Spinal cord (tissue), 10 donors: ENCODE measurements at places on chromosomes 6 and 20. TPM values are rescaled to one million over a fixed set of nuclear protein-coding genes. Genes with fewer than 3 reads are reported as not detected.

- no peak for DNase-seq
Observed at GRCh38 chr6:30651143-30651542, 4.2 kb downstream of the C6orf136 start.

The CLDN20 gene
- 0.87 TPM for polyA plus RNA-seq

GRCh38 chr6:29447670-29448069 is 8.6 kb downstream of the OR10C1 start:
- DNase-seq = no peak

- no peak for DNase-seq
Observed at GRCh38 chr6:128464790-128465189, 55.6 kb downstream of the PTPRK start.

- no peak for DNase-seq
Observed at GRCh38 chr6:3888153-3888957, 39.2 kb downstream of the FAM50B start.

DNA sequence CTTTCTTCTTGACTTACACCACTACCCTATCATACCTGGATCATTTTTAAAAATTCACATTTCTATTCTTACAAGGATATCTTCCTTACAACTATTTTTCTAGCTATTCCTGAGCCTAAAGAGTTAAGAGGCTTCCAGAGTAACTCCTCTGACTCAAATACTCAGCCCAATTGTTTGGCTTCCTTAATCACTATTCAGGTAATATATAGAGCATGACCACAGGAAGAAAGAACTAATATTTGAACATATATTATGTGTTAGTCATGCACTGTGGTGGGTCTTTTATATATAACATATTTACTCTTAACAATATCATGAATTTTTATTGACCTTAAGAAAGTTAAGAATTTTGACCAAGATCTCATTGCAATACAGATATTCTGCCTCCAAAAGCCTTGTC is 42.0 kb upstream of the ID4 start:
- no peak for DNase-seq

The CRISP2 gene
- 2.6 TPM for polyA plus RNA-seq

DNA sequence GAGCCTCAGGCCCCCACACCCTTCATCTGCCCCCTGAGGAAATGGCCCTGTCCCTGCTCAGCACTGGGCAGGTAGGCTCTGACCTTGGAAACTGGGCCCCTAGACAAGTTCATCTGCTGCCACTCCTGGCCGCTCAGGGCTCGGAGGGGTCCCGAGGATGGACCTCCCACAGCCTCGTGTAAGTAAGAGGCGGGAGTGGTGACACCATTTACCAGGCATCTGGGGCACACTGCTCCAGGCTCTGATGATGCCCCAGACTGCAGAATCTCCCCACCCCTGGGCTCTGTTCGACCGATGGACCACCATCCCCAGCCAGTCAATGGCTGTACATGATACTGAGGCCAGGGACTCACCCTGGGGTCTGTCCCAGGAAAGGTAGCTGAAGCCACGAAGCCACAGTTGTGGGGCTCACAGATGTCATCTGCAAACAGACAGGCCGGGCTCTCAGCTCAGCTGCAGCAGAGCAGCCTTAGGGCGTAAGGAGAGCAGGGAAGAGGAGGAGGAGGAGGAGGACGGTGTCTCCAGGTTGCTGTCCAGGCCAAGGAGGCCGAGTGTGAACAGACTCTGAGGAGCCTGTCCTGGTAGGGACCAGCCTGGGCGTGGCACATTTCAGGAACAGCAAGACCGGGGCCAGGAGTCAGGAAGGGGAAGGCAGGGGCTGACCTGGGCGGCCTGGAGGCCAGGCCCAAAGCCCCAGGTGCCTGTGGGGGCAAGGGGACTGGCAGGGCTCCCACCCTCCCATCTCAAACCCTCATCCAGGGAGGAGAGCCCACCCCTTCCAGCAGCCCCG is 300.4 kb downstream of the TAF4 start:
- no peak for DNase-seq

- no peak for DNase-seq
Observed at GRCh38 chr6:154343473-154344308, 12.9 kb downstream of the IPCEF1 start.
